ENCODE measurements at places on chromosomes 5 and 9.

DNA sequence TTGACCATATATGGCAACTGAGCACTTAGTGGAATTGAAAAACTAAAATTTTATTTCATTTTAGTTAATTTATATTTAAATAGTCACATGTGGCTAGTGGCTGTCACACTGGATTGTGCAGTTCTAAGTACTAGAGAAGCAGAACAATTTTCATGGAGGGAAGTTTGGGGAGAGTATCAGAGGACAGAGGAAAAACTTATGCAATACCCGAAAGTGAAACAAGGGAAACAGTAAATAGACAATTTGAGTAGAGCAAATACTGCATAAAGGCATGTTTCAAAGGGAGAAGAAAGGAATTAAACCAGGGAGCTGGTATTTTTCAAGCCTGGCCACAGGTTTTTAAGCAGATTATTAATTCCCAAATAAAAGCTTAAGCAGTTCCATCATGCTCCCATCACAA lies 590.5 kb upstream of the RORB start:
- DNase-seq: no peak

DNA sequence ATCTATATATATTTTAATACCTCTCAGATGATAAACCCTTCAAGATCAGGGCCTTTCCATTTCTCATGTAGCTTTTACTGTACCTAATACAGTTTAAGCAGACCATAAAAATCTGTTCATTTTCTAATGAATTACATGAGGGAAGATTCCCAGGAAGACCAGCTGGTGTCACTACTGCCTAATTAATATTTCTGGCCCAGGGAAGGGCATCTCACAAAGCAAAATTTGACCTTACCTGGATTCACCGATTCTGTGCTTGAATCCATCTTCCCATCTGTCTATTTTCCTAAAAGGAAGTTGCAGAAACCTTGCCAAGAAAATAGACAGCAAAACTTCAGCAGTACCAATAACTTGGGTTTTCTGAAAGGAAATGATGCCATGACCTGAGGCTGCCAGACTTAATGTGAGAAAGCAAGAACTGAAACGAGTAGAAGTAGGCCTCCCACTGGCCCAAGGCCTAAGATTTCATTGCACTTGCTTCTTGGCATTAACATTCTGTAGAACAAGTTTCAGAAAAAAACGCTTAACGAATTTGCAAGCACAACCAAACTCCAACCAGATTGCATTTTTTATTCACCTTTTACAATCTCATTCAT lies 83.0 kb upstream of the GLIS3 start:
- DNase-seq: no peak

DNA sequence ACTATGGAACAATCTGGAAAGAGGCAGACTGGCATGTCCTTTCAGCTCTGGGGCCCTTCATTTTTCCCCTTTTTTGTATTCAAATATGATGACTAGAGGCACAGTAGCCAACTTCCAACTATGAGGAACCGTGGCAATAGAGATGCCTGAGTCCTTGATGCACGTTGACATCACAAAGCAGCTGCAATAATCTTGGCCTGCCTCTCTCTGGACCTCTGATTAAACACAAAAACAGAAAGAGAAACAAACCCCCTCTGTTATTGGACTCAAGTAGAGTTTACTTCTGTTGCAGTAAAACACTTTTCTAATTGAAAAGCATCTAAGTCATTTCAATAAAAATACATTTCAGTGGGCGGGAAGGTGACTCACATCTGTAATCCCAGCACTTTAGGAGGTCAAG lies 122.2 kb upstream of the GRAMD2B start:
- DNase-seq: no peak

- DNase-seq: no peak
Observed at GRCh38 chr9:91001146-91001611, 199.6 kb downstream of the SYK start.

GRCh38 chr5:169827769-169828168 lies 152.5 kb downstream of the INSYN2B start:
- DNase-seq: no peak

DNA sequence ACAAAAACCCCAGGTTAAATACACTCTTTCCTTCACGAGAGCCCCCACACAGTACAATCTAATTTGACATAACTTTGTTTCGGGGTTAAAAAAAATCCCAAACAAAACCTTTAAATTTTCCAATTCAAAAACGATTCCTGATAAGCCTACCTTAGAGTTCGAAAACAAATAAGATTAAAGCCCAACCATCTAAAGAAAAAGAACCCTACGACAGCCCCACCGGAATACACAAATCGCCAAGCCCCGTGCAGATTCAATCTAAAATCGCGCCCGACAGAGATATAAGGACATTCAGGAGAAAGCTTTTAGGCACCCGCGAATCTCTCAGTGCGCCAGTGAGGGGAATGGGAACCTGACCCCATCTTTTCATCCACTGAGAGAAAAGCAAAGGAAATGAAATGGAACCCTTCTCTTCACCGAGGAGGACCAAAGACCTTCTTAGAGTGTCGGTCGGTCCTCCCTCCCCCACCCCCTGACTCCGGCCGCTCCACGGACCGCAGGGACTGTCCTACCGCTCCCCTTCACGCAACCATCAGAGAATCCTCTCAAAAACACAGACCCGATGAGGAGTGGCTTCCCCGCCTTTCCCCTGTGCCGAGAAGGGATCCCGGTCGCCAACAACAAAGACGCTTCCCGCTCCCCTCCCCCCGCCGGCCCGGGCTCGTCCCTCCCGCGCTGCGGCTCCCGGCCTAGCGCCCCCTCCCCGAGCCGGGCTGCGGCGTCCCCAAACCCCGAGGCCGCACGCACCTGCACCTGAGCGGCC lies 925 bp downstream of the ABHD17B start:
- DNase-seq: no peak

DNA sequence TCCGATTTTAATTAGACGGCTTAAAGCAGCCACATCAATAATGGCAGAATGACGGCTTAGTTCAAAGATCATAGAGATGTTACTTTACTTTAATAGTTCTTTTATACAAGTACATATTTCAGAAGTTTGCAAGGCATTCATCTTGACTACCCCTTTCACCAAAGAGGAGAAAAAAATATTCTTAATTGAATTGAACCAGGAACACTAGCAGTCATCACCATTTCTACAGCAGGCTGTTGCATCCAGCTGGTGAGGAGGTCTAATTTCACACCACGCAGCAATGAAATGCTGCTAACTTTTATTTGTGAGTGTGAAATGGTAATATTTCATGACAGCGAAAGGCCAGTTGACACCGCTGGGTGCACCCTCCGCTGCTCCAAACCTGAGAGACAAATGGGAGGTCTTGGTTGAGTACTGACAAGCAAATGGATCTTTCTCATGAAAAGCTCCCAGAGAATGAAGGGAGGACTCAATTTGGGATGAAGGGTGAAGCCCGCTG lies 322.2 kb downstream of the GLIS3 start:
- no peak for DNase-seq

DNA sequence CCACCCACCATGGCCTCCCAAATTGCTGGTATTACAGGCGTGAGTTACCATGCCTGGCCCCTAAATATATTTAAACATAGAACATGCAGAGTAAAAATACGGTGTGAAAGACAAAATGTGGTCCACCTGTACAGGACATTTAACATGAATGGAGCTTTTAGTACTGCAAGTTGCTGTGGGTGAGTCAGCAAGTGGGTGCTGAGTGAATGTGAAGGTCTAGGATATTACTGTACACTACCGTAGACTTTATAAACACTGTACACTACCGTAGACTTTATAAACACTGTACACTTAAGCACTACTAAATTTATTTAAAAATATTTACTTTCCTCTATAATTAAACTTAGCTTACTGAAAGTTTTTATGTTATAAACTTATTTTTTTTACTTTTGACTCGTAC lies 317.8 kb downstream of the PRDM9 start:
- DNase-seq: no peak

- no peak for DNase-seq
Observed at GRCh38 chr5:62522811-62523210, 55.8 kb upstream of the LRRC70 start.
